ENCODE measurements at places on chromosomes 4 and X.

DNA sequence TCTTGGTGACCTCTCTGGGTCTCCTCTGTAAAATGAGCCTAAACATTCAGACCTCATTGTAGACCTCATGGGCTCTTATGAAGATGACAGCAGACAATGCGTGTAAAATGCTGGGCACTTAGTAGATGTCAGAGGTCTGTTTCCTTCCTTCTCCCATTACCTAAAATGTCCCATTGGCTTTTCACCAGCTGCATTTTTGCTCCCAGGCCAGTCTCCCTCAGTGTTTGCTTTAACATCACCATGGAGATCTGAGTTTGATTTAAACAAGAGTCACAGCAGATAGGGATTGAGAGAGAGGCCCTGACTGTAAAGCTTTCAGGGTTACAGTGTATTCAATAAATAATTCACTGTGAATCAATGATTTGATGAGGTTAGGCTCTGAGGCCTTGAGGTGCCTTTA lies 24.3 kb downstream of the PSAPL1 start:
- no peak for DNase-seq

DNA sequence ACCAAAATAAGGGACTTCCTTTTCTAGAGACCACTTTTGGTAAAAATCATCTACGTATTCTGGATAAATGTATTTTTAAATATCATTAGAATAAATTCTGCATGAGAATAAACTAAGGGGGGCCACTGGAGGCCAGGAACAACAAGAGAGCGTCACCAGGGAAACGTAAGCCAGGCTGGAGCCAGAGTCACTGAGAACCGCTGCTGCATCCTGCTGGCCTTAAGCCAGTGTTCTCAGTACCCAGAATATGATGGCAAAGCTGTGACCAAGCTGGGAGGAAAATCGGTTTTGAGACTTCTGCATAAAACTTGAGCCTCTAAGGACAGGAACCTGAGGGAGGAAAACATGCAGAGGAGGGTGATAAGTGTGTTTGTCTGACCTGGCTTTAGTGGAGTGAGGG lies 63.0 kb upstream of the FAM9A start:
- no peak for DNase-seq

DNA sequence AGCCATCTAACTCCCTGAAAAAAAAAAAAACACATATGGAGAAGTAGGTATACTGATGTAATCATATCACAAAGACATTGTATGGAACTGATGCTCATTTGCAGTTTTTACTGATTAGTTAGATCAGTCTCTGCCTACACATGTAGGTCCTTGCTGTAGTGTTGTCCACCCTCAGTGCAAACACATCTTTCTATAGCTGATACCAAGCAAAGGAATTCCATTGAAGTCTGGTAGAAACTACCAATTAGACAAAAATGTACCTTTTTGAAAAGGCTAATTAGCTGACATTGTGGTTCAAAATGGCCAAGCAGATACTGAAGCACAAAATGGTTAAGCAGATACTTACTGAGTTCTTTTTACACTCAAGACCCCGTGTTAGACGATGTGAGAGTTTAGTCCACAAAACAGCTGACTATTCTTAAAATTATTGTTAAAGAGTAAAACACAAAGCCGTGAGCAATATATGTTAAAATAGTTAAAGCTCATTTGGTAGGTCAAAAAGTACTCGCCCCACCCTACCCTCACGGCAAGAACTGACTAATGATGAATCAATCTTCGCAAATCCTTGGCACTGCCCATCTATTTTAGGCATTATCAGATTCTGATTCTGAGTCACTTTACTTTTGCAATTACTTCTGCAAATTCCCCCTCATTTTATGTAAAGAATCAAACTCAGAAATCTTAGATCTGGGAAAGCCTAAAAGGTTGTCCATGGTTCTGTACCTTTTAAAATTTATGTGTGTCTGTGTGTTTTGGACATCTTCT lies 40.4 kb downstream of the COL4A6 start:
- no peak for DNase-seq

GRCh38 chr4:168498251-168498650 lies 1.4 kb downstream of the PALLD start:
- no peak for DNase-seq

DNA sequence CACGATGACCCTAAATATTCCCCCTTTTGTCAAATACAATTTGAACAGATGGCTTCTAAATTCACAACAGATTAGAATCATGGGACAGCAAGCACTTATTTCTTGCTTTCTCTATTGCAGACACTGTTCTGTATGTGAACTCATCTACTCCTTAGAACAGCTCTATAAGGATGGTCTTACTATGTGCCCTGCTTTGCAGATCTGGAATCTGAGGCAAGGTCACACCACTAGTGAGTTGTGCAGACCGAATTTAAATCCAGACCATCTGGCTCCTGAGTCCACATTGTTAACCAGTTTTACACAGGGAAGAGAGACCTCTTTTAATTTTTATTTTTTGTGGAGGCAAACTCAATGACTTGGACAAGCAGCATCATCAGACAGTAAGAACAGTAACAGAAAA lies 50.2 kb downstream of the GPRIN3 start:
- no peak for DNase-seq

DNA sequence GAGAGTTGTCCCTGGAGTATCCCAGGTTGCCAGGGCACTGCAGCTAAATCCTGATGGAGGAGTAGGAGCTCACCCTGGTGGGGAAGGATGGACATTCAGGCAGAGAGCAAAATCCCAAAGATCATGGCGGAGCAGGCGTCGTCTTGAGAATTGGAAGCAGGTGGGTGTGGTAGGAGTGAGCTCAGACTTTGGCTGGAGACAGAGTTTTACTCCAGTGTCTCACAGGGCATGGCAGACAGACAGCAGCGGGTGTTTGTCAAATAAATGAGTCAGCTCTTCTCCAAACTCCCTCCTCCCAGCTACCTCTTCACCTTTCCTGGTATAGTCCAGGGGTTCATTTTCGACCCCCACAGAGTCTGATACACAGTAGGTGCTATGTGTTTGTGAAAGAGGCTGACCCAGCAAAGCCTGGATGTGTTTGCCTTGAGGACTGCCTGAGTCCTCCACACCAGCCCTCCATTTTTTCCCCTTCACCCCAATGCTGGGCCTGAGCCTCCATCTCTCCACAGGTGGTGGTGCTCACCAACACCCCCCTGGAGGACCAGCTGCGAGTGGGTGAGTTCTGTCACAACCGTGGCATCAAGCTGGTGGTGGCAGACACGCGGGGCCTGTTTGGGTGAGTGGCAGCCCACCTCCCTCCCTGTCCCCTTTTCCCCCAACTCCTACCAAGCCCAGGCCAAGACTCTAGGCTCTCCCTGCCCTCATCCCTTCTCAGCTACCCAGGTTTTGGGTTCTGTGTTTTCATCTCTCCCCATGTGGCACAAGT lies 6.9 kb downstream of the UBA1 start:
- DNase-seq: no peak

- DNase-seq: no peak
These were observed 646 bp upstream of the GSX2 start for GRCh38 chr4:54099287-54099747.

- DNase-seq: no peak
These were observed 27.3 kb downstream of the ZNF182 start for GRCh38 chrX:47976254-47977151.

- no peak for DNase-seq
These were observed 351.4 kb downstream of the NR3C2 start for GRCh38 chr4:148090503-148091476.

GRCh38 chrX:39946822-39947221 lies 150.9 kb downstream of the BCOR start:
- no peak for DNase-seq

GRCh38 chr4:110641218-110641617 lies 18.3 kb upstream of the PITX2 start:
- no peak for DNase-seq

GRCh38 chrX:9995855-9996339 lies 28.7 kb downstream of the CLDN34 start:
- DNase-seq: no peak

DNA sequence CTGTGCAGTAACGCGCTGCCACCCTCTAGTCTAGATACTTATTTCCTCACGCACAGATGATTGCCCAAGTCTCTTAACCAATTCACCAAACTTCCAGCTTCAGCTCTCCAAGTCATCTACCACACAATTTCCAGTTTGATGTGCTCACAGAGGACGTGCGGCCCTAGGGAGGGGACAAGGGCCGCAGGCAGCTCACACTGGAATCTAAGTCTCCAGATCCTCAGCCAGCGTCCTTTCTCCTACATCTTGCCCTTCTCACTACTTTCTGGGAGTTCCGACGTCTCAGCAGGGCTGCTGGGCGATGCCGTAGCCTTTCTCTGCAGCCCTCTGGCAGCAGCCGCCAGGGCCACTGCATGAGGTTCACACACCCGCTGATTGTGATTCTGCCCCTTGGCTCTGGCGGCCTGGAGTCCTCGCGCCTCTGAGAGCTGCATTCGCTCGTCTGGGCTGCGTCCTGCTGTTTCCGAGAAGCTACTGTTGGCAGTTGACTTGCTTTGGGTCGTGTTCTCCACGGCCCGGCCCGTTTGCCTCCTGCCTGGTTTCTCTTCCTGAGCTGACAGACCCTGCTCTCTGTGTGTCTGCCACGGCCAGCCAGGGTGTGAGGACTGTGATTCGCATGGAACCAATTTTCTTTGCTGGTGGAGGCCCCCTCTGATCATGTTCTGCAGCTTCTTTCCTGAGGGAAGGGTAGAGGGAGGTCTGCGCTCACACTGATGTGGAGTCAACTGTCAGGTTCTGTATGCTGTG lies 14.1 kb upstream of the TMEM131L start:
- no peak for DNase-seq

DNA sequence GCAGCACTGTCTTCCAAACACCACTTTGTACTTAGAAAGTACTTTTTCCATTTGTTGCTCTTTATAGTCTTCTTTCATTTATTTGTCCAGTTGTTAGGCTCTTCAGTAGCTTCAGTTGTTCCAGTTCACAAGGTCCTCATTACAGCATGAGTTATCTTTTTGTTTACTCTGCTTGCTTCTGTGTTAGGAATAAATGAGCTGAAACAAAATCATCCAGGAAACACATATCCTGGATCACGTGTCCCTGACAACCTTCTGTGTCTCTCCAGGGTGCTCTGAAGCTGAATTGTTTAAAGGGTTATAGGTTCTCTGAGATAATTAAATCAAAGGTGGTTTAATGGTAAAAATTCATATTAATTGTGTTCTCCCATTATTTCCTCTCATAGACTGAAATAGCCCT lies 19.9 kb upstream of the KLHL8 start:
- DNase-seq: no peak

- DNase-seq: no peak
These were observed 326.6 kb downstream of the GPAT3 start for GRCh38 chr4:83862471-83862870.

DNA sequence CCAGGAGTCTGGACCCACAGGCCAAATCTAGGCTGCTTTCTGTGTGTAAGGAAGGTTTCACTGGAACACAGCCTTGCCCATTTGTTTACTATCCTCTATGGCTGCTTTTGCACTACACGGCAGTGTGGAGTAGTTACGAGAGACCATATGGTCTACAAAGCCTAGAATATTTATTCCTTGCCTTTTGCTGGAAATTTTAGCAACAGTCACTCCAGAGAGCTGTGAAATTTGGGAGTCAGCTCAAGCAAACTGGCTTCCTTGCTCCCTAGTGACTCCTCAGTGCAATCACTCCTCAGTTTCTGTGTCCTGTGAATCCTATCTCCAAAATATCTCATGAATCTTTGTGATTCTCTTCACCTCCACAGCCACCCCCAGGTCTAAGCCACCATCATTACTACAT lies 99.0 kb upstream of the CPEB2 start:
- no peak for DNase-seq

DNA sequence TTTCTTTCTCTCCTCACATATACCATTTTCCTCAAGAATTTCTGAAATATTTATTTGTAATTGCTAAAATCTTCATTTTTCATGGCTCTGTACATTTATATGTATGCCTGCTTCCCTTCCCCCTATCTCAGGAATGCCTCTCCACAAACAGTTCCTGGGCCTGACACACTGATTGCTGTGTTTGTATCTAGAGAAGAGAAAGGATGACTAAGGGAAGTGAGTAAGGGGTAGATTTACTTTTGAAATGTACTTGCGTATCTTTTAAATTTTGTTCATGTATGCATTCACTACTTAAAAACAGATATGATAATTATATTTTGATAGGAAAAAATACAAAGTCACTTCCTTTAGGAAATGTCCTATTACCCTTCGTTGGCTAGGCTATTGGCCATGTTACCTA lies 790.8 kb downstream of the PCDH18 start:
- no peak for DNase-seq

- no peak for DNase-seq
These were observed 155.4 kb downstream of the AFAP1 start for GRCh38 chr4:7784131-7784870.

GRCh38 chr4:147173322-147173721 lies 227.7 kb upstream of the TTC29 start:
- DNase-seq: no peak

GRCh38 chr4:95095348-95095974 lies 337.7 kb downstream of the BMPR1B start:
- no peak for DNase-seq

GRCh38 chrX:20529301-20529700 lies 262.6 kb upstream of the RPS6KA3 start:
- DNase-seq: no peak

GRCh38 chr4:122635205-122635604 lies 14.3 kb upstream of the IL21 start:
- DNase-seq: peak; percentile 11

DNA sequence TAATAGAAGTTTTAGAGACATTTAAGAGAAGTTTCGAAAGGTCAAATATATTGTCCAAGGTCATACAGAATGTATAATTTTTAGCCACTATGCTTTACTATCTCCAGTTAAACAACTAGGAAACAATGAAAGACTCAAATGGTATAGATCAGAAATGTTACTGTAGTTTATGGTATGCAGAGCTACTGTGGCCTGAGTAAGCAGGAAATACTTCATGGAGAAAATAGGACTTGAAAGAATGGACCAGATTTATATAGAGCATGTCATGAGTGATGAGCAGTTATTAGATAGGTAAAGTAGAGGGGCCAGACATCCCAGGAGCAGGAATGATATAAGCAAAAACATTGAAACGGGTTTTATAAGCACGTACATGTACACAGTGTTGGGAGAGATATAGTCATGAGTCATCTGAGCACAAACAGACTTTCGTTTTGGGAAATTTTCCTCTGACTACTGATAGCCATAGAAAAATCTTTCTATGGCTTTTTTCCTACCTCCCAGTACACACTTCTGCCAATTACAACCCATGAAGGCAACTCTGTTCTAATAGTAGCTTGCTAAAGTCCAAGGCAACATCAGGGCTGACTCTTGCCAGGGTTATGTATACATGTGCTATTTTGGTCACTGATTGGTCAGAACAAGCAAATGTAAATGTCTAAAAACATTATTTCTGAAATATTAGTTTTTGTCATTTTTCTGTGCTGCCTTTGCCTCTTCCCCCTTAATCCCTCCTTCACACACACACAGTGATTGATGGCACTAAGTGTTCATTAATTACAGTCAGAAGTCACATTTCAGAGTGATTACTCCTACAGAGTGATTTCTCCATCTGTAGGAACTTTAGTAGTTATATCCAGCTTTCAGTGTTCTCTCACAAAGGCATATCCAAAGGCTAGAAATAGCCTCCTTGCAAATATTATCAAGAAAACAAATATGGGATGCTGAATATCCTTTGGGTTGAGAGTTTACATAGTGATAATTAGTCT lies 198.7 kb downstream of the ENOX2 start:
- DNase-seq: no peak

Measured in GM12891 (cell line).